ENCODE measurements at places on chromosomes 5 and 9.

DNA sequence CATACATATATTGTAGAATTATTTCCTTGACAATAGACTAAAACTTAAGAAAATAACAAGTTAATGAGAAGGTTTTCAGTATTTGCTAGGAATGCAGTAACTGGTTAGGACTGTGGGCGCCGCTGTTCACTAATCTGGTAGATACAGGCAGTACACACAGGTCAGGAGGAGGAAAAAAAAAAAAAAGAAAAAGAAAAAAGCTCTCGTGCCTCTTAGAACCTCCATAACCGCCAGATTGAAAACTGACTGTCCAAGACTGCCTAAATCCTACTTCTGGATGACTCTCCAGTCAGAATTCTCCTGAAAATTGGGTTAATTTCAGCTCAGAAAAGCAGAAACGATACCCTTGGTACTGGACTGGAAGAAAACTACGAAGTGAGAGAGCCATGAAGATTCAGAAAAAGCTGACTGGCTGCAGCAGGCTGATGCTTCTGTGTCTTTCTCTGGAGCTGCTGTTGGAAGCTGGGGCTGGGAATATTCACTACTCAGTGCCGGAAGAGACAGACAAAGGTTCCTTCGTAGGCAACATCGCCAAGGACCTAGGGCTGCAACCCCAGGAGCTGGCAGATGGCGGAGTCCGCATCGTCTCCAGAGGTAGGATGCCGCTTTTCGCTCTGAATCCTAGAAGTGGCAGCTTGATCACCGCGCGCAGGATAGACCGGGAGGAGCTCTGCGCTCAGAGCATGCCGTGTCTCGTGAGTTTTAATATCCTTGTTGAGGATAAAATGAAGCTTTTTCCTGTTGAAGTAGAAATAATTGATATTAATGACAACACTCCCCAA lies at the start of gene PCDHGA1:
PCDHGA1 (plus strand) TSS at position 216 of the 782 bp plus-strand sequence.
- DNase-seq, result no peak

DNA sequence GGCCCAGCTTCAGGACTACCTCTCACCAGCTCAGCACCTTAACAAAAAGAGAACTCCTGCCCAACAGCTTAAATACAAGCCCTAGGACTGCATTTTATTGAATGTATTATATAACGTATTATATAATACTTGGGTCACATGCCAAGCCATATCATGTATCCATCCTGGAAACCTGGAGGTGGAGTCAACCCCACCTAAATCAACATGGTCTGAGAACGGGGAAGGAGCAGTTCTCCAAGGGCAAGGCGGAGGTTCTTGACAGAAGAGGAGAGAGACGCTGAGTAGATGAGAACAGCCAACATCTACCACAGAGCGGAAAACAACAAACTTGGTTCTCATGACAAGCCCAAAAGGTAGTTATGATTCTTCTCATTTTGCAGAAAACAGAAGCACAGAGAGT lies 163.4 kb downstream of the FGF18 start:
- no peak for DNase-seq

DNA sequence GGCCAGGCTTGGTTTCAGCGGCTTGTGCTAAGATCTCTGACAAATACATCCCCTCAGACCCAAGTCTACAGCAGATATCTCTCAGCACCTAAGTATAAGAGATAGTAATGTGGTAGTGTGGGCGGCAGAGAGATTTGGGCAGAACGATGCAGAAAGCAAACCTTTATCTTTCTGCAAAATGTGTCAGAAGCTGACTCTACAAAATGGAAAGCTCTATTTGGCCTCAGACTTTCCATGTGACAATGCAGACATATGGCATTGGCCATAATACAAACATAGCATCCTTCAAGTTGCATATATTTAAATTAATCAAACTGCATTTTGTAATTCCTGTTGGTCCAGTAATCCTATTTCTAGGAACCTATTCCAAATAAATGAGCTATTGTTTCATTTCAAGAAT lies 102.5 kb upstream of the RAI14 start:
- DNase-seq, result no peak

GRCh38 chr9:8895861-8896224 lies 1096.3 kb upstream of the DMAC1 start:
- DNase-seq, result no peak

DNA sequence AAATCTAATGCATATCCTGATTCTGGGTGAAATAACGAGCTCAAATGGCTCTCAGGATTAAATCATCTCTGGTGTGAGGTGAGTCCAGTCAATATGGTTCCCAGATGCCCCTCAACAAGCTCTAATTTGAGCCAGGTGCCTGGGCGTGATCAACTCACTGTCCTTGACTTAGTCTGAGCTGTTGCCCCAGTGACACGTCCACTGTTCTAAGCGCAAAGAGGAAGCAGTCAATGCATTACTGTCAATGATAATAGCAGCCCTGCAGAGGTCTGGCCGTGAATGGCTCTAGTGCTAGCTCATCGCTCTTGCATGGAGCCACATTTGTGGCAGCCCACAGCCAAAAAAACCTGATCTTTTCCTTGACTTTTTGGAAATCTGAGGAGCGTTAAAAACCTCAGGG lies 128.6 kb upstream of the EFNA5 start:
- DNase-seq, result no peak
